ENCODE measurements at places on chromosomes 7 and 10.

GRCh38 chr10:927131-927530 lies 4.4 kb downstream of the LARP4B start:
- no peak for DNase-seq

GRCh38 chr7:4191046-4191445 lies 491.0 kb upstream of the FOXK1 start:
- DNase-seq: no peak

GRCh38 chr7:2928613-2929311 lies 84.7 kb upstream of the GNA12 start:
- no peak for DNase-seq

DNA sequence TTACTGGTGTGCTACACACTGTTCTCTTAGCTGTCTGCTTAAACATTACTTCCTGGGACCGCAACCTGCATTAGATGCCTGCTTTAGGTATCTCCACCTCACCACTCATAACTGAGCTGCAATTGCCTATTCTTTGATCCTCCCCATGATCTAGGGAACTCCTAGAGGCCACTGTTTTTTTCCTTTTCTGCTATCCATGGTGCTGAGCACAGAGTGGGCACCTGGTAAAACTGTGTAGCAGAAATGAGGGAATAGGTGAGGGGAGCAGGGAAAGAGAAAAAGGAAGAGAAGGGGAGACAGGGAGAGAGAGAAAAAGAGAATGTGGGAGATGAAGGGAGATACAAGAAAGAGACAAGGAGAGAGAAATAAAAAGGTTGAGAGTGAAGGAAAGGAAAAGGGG lies 434.9 kb downstream of the ADRA2A start:
- DNase-seq: no peak

GRCh38 chr10:103549349-103549685 lies 55.8 kb downstream of the NEURL1 start:
- no peak for DNase-seq

DNA sequence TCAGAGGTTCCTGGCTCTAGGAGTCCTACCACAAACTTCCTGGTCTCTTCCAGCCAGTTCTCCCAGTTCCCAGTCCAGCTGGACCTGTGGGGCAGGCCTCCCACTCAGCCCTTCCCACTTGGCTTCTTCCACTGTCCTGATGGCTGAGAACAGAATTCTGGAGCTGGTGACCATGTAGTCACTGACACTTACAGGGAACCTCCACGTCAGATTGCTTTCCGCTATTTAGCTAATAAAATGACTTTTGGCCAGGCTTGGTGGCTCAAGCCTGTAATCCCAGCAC lies 63.5 kb upstream of the ZRANB1 start:
- no peak for DNase-seq

DNA sequence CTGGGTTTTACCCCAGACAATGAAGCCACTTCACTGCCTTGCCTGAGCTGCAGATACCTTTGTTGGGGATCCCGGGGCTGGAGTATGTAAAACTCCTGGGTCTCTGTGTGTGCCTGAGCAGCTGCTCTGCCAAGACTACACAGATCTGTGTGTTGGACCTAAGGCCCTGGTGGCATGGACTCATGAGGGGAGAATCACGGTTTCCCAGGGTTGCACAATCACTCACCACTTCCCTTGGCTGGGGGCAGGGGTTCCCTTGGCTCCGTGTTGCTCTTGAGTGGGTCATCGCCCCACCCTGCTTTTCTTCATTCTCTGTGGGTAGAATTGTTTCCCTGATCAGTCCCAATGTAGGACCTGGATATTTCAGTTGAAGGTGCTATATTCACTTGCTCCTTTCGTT lies 13.9 kb upstream of the TBATA start:
- DNase-seq: no peak

DNA sequence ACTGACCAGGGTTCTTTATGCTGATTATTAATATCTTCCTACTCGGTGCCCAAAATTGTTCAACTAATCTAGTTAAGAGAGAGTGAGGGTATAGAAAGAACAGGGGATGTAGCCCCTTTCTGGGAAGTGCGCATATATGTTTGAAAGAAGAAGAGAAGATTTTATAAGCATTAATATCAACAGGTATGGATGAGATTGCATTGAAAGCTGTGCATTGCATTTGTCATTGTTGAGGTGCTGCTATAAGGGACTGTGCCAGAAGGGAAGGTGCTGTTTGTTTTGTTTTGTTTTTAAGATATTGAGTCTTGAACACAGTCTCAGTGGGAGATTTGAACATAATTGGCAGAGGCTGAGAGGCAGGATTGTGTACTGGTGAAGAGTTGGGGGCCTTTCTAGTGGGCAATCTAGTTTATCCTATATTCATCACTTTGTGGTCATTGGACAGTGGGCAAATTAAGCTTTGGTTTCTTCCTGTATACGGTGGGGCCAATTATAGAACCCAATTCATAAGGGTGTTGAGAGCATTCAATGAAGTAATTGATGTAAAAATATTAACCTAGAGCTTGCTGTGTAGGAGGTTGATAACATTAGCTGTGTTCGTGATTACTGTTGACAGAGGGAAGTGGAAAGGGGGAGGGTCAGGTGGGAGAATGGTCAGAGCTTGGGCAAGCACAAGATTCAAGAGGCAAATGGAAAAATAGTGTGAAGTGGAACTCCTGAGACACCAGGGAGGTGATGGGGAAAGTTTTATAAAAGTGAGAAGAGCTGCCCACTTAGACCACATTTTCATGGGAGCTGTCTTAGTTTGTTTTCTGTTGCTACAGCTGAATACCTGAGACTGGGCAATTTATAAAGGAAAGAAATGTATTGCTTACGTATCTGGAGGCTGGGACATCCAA lies 19.9 kb upstream of the PCGF5 start:
- DNase-seq: no peak

- DNase-seq: peak; percentile 94
Observed at GRCh38 chr10:4243651-4244050, 458.6 kb upstream of the KLF6 start.

DNA sequence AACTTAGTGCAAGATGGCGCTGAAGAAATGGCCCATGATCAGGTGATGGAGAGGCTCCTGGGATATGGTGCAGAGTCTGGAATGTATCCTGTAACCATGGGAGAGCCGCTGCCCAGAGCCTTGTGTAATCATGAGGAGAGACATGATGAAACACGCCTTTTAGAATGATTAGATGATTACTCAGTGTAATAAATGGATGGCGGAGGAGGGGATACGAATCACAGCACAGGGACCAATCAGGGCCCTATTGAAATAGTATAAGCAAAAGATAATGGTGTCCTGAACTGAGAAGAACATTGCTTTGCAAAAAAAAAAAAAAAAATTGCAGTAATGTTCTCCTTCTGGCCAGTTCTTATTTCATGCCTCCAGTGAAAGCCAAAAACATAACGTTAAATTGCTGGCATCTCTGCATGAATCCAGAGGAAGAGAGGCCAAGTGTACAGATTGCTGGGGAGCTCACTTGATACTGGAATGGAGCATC lies 668.5 kb upstream of the AUTS2 start:
- peak; percentile 59 for DNase-seq

DNA sequence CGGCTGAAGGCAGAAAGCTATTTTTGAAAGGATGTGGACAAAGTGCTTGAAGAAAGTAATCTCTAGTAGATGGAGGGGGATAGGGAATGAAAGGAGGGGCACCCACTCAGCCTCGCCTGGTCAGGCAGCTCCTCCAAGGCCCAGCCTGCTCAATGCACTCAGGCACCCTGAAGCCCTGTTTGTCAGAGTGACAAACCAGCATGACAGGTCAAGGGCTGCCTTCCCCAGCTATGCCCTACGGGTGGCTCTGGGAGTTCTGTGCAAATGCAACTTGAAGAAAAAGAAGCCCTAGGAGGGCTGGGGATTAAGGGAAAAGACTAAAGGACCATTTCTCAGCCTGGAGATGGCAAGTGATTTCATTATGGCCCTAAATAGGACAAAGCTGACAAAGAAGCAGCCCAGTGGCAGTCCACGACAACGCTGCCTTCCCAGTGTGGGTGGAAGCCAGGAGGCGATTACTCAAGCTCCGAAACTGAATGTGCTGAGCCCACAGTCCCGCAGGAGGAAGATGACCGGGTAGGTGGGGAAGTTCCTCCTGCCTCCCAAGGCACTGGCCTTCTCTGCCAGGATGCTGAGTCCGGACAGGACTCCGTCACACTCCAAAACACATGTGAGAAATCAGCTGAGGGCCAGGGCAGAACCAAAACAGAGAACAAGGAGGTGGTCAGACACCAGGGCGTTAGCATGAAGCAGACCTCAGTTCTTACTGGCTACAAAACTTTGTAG lies 16.3 kb downstream of the LIPA start:
- peak; percentile 70 for DNase-seq

DNA sequence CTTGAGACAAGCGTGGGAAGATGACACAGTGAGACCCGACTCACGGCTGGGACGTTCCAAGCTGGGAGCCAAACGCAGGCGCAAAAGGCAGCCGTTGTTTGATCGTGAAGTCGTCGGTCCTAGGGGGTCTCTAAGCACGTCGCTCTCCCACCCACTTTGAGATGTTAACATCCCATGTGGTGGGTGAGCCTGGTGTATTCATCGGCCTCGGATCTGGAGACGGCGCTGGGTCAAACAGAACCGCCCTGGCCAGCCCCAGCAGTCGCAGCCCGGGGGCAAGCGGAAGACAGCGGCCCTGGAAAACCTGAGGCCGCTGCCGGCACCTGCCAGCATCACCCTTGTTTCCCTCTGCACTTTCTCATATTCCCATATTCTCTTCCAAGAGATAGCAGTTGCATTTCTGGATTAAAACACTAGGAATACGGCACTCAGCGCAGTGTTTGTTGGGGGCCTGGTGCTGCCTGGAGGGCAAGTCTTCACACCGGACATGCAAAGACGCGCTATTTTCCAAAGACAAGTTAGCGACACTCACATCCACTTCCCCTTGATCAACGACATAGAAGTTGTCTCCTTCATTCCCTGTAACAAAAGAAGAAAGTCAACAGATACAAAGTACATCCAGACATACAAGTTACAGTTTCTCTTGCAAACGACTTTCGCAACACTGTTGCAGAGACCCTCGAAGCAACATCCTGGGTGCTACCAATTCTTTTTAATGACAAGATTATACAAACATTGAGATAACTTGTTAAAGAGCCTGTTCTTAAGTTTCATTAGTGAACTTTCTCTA lies 86.2 kb upstream of the PDGFA start:
- DNase-seq: no peak

- DNase-seq: no peak
Observed at GRCh38 chr7:33471636-33472242, 342.4 kb downstream of the BBS9 start.

- peak; percentile 93 for DNase-seq
Observed at GRCh38 chr7:116569737-116570136, 44.9 kb downstream of the CAV1 start.

GRCh38 chr7:111092406-111093236 lies 1.7 kb downstream of the LRRN3 start:
- DNase-seq: no peak

GRCh38 chr7:132029369-132030085 lies 473.1 kb upstream of the PODXL start:
- no peak for DNase-seq

DNA sequence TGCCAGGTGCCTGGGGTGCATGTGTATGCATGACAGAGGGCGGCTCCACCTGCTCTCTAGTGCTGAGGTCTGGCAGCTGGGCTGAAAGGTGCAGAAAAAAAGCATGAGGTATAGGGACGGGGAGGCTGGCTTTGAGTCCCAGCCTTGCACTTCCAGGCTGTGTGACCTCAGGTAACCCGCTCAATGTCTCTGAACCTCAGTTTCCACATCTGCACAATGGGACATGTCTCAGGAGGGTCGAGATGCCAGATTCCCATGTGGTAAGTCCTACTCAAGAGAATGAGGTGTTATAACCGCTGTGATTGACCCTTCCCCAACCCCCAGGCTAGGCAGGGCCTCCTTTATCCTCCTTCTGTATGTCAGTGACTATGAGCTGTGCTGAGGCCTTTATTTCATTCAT lies 48.8 kb downstream of the ARHGAP22 start:
- DNase-seq: no peak

GRCh38 chr10:80966326-80966986 lies 428.8 kb downstream of the SH2D4B start:
- no peak for DNase-seq

DNA sequence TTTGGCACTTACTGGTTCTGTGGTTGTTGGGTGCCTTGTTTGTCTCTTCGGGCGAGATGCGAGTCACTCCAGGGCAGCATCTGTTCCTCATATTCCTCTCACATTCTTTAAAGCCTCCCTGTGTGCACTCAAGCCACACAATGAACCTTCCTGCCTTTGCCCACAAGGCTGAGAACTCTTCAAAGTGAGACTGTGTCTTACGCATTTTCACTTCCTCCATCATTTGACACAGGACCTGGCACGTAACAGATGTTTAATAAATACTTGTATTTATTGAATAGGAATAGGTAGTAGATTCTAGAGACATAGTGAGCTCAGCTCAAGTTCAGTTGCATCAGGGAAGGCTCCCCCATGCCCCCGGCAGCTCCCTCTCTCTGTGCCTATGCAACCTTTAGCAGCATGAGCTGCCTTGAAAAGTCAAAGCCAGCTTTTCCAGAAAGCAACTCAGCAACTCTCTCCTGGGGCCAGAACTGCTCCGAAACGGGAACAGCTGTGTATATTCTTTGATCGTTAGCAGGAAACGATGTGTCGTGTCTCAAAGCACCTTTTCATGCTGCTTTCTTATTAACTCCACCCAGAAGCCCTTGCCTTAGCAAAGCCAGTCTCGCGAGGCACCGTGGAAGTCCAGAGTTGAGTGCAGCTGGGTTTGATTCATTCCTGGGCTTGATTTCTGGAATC lies 97.5 kb downstream of the PFKFB3 start:
- DNase-seq: peak; percentile 38

DNA sequence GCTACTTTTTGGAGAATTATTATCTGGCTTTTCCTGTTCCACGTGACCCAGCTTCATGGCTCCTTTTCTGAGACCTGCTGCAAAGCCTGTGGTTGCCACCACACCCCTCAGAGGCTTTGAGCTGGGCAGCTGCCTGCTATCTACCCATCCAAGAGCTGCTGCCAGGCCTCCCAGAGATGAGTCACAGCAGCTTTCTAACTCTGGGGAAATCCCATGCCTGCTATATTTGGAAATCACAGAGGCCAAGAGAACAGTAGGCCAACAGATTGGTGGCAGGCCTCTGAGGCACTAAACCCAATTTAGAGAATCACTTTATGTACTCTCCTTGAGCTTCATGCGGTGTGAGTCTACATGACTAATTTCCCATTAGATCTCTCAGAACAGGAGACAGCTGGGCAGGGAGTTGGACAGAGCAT lies 35.2 kb downstream of the SGCE start:
- DNase-seq: peak; percentile 87

DNA sequence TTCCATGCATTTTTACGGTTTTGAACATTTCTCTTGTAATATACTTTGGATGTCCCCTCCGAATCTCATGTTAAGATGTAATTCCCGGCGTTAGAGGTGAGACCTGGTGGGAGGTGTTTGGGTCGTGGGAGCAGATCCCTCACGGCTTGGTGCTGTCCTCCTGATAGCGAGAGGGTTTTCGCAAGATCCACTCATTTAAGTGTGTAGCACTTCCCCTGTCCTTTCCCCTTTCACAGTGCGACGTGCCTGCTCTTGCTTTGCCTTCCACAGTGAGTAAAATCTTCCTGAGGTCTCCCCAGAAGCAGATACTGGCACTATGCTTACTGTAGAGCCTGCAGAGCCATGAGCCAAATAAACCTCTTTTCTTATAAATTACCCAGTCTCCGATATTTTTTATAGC lies 6.6 kb downstream of the GPR141 start:
- DNase-seq: no peak

- DNase-seq: no peak
Observed at GRCh38 chr10:85542152-85542551, 824.4 kb downstream of the GRID1 start.

GRCh38 chr7:157476654-157477549 lies 140.1 kb downstream of the DNAJB6 start:
- no peak for DNase-seq

- no peak for DNase-seq
Observed at GRCh38 chr10:131555406-131555805, 243.9 kb upstream of the TCERG1L start.
